ENCODE measurements at places on chromosomes 4 and X. TPM values are rescaled to one million over a fixed set of nuclear protein-coding genes. Genes with fewer than 3 reads are reported as not detected.

The CCDC160 gene
- not detected for total RNA-seq

DNA sequence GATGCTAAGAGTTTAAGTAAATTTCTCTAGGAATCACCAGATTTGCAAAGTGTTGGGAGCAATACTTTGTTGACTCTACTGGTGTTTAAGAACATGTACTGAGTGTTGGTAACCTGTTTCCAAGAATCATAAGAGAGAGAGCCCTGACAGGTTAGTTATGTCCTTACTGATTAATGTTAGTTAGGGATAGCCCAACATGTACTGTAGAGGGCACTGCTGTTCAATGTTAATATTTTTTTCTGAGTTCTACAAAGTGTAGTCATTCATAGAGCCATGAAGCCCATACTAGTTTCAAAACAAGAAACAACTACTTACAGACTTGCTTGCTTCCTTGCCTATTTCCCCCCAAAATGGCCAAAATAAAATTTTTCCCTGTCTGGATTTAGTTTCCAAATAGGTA, 11.9 kb downstream of the TMPRSS11D start:
- peak; percentile 48 for DNase-seq

DNA sequence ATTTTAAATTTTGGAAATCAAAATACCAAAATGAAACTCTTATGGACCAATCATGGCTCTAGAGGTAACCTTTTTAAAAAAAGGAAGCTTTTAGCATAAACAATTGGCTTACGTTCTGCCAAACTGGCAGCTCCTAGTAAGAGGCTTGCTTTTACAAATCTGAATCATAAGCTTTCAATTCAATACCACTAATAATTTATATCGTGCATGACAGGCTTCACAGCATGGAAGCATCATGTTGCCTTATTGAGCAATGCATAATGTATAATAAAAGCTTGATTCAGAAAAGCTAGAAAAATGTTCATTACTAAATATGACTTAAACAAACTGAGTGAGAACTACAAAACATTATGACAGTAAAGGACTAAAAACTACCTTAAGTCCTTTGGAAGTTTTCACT, 280.9 kb downstream of the IQCM start:
- no peak for DNase-seq

DNA sequence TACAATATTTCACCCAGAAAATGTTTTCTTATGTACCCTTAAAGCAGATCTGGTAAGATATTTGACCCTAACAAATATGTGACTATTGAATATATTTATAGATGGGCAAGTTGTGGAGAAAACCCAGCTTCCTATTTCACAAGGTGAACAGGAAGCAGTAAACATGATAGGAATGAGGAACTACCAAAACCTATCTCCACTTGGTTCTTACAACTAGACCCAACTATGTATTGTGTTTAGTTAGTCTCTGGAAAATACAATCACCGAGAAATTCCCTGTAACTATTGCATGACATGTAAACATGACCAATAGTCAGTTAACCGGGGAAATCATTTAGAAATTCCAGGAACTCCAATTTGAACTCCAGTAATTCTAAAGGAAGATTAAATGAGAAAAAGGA, 8.4 kb upstream of the RXFP1 start:
- DNase-seq = no peak

The ANK2 gene
- total RNA-seq = 0.03 TPM

The MAGEA12 gene
- 6.2 TPM for total RNA-seq

The CCNA2 gene
- 94.6 TPM for total RNA-seq

DNA sequence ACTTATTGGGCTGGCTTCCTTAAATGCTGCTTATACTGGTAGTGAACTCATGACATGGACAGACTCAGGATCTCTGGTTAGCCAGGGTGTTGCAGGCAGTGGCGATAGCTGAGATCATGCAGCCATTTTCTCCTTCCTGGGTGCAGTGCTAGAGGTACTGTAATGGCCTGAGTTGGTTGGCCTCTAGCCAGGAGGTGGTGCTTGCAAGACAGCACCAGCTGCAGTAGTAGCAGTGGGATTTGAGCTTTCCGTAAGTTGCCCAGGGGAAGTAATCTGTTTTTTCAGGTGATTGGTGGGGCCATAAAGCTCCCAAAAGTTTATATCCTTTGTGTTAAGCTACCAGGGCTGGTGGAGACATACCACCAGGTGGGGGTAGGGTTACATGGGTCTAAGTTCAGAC, 45.1 kb upstream of the AADAT start:
- no peak for DNase-seq

- peak; percentile 23 for DNase-seq
These were observed 213.8 kb upstream of the LDB2 start for GRCh38 chr4:17112292-17112659.

The PGK1 gene
- total RNA-seq = 241 TPM

GRCh38 chrX:13597874-13598273, 28.5 kb downstream of the EGFL6 start:
- DNase-seq = no peak

The MID1 gene
- total RNA-seq = 5.5 TPM

The RHOXF1 gene
- not detected for total RNA-seq

GRCh38 chrX:75229774-75230173, 44.1 kb upstream of the UPRT start:
- DNase-seq = no peak

DNA sequence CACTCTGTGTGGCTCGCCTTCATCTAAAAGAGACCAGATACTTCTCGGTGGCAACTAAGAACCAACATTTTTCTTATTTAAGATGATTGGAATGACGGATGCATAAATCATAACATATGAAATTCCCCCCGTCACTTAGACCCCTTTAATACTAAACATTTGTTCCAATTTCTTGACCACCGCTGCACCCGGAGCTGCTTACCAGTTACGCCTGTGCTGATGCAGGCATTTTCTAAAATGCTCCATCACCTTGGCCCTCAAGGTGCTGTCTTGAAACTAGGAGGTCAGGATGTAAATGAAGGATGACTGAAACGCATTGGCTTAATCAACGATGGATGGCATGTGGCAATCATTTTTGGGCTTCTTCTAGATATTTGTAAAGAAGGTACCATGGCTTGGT, 130.0 kb downstream of the CPZ start:
- DNase-seq = no peak
